Tongue (tissue), 3 donors: ENCODE measurements at places on chromosomes 12 and 14.

GRCh38 chr12:105357162-105357691, 26.7 kb downstream of the C12orf75 start:
- DNase-seq = no peak

GRCh38 chr12:12098691-12099015, 27.9 kb downstream of the BCL2L14 start:
- no peak for DNase-seq

DNA sequence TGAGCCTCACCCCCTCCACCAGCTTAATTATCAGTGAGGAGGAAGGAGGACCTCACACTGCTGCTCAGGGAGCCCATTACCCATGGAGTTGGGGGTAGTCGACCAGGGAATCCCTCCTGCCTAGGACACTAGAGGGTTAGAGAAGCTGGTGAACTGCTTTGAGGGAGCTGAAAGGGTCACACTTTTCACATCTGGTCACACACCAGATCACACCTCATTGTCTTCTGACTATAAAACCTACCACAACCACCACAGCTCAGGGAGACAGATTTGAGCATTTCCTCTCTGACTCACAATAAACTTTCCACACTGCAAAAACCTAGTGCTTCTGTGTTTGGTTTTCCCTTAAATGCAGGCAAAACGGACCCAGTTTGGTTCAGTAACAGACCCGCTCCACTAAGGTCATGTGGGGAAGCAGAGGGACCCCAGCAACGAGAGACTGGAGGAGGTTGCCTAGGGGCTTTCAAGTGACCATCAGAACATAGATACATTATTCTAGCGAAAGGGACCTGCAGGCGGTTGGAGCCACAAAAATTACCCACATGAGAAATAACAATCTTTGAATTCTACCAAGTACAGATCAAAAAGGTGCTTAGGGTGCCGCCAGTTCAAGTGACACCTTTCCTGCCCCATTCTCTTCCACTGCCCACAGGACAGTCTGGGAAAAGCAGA, 151.4 kb upstream of the AVPR1A start:
- no peak for DNase-seq

- no peak for DNase-seq
Observed at GRCh38 chr14:91078095-91078737, 17.8 kb upstream of the RPS6KA5 start.

DNA sequence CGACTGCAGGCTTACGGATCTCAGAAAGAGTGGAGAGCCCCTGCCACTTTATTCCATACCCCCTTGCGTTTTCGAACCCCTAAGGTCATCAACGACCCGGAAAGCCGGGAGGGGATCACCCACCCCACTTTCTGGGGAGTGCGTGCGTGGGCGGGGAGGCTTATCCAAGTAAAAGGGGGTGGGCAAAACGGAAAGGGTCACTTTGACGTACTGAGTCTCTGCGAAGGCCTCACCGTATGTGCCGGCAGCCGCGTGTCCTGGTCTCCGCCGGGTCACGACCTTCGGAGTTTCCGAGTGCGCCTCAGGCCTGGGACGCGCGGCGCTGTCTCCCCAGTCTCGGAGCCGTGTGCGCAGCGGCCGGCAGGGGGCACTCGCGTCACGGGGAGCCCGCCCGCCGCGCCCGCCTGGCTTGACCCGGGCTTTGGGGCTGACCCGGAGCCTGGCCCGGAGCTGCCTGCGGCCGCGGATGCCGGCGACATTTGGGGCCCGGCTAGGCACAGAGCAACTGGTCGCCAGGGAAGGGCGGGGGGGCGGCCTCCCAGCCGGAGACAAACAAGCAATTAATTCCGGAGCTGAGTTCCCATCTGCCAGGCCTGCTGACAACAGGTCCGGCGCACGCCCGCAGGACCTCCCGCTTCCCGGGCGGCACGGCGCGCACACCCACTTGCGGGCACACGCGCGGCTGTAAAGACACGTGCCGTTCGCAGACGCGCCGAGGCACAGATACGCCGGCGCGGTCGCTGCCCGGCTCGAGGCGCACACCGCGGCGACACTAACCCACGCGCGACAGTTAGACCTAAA, 890 bp upstream of the KIF26A start:
- peak; percentile 72 for DNase-seq

DNA sequence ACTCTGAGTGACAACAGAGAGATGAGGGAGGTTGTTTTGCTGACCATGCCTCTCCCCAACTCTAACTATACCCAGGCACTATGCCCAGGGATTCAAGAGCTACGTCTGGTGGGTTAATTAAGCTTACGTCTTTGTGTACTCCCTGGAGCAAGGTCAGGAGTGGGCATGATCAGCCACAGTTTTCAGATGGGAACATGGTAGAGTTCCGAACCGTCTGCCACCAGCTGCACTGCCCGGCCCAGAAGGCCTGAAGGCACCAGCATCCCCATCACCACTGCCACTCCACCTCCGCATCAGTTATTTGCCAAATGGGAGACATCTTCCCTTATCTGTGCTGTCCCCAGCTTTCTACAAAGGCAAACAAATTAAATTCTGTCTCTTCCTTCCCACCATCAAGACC, 11.1 kb upstream of the GPX2 start:
- no peak for DNase-seq

GRCh38 chr12:22380031-22380430, 45.5 kb upstream of the ST8SIA1 start:
- no peak for DNase-seq

GRCh38 chr14:33515441-33515840, 435.4 kb downstream of the EGLN3 start:
- DNase-seq = no peak

- peak; percentile 86 for DNase-seq
Observed at GRCh38 chr12:113462117-113462774, 9.4 kb downstream of the LHX5 start.

- peak; percentile 90 for DNase-seq
Observed at GRCh38 chr14:91947475-91948184, at the start of gene FBLN5. TSS of gene FBLN5 (minus strand) at chr14:91947694. CDS start at chr14:91947229, 465 bp downstream.

DNA sequence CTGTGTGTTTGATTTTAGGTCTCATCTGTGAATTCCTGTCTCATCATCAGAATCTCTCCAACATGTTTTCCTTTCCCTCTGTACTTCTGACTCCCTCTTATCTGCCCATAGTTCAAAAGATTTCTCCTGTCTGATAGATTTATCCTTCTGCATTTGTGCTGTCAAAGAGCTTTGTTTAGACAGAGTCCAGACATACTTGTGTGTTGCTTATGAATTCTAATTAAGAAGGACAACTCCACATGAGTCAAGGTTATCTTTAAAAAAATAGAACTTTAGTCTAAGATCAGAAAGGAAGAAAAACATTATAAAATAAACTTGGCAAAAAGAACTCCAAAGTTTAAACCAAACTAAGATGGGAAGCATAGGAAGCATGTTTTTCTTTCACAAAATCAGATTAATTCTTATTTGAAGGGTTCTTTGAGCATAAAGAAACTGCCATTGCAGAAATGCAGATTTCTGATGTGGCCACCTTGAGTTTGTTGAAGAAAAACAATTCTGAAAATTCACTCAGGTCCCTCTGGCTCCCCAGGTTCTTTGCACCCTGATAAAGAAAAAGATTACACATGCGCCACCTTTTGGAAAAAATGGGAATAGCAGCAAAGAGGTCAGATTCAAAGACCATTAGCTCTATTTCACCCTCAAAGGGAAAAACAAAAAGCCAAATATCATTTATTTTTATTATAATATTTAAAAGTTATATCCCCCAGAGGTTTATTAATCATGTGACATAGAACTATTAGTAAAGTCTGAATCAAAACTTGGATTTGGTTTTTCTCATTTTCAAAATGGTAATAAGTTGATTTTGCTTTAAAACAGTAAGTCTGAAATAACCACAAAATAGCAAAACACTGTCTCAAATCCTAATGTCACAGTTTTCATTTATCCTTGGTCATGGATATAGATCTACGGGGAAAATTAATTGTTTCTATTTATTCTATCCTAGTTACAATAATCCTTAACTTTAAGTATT, 143.7 kb upstream of the DCN start:
- DNase-seq = peak; percentile 89

DNA sequence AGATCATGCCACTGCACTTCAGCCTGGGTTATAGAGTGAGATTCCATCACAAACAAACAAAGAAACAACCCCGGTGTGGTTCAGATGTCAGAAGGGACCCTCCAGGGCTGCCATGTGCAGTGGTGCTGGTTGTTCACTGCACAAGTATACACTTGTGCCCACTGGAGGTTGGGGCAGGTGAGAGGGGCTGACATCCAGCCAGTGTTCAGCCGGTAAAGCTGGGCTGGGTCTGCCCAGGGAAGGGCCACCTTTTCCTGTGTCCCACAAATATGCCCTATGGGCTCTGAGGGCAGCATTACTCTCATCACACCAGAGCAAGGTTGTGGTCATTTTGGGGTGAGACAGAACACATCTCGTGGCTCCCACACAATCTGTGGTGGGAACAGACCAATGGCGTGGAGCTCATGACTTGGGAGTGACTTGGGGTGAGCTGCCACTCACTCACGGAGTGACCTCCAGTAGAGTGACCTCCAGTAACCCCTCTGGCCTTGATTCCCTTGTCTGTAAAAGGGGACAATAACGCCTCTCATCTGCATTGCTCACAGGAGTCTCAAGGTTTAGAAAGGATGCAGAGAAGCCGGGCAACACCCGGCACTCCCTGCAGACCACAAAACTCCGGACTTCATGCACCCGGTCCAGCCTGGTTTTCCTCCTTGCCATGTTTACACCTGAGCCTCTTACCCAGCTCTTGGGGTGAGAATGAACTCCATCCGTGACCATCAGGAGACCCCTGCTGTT, 69.0 kb upstream of the VRK1 start:
- no peak for DNase-seq

GRCh38 chr12:69338936-69339335, 9.2 kb upstream of the LYZ start:
- no peak for DNase-seq

DNA sequence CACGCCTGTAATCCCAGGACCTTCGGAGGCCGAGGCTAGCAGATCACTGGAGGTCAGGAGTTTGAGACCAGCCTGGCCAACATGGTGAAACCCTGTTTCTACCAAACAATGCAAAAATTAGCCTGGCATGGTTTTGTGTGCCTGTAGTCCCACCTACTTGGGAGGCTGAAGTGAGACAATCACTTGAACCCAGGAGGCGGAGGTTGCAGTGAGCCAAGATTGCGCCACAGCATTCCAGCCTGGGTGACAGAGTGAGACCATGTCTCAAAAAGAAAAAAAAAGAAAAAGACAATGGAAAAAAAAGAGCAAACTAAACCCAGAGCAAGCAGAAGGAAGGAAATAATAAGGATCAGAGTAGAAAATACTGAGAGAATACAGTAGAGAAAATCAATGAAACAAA, 5.4 kb downstream of the CHURC1 start:
- no peak for DNase-seq

DNA sequence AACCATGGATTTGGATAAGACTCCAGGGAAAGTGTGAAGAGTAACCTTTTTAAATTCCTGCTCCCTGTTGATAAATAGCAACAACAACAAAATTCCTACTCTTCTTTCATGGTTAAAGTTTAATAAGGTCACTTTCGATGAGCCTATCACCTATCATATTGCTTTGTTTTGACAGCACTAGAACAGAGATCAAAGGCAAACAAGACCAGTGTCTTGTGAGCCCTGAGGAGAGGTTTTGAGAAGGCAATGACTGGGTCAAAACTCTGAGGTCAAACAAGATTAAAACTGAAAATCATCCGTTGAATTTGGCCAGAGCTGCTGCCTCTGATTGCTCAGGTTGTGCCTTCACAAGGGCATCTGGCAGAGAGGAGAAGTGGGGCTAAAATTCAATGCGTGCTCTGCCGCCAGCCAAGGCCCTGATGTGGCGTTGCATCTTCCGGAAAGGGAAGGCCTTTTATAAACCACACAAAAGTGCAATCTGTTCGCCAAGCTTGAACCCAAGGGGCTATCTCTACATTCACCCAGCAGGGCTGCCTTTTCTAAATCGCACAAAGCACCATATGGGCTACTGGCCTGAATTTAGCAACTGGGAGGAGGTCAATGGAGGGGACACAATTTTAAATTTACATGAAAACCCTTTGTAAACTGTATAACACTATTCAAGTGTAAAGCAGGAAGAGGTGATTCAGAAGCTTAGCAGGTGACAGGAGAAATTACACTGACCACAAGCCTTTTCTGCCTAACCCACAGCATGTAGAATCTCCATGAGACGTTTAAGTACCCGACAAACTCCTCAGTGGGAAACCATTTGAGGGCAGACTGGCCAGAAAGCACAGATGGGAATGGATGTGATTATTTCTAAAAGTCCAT, 140.8 kb downstream of the DAD1 start:
- no peak for DNase-seq

DNA sequence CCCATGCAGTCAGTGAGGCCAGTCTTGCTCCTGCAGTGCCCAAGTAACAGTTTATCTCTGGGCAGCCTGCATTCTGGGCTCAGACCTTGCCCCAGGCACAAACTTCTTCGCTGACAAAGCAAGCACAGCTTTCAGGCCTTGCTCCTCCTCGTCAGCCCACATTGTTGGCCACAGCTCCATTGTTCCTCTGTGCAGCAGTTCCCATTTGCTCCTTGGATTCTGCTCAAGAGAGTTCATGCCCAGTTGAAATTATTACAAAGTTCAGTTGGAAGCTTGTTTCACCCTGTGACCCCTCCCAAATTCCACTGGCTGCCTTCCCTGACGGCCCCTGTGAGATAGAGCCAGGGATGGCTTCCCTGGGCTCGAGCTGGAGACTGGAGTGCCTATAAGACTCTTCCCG, 163.4 kb upstream of the DDHD1 start:
- DNase-seq = no peak
